Neural crest cell (in vitro differentiated cells): ENCODE measurements at places on chromosomes 16 and 17. TPM values are rescaled to one million over a fixed set of nuclear protein-coding genes. Genes with fewer than 3 reads are reported as not detected.
A peak's percentile ranks its signal among the peaks of the same experiment; 100 is the strongest.

KRTAP4-4 gene
- not detected in 2 replicates for total RNA-seq

SLC25A19 gene
- 15.7 and 18.6 TPM in 2 replicates for total RNA-seq

TNFSF12 gene
- total RNA-seq: 4.1 and 5.4 TPM in 2 replicates

HOXB3 gene
- total RNA-seq: 21.9 and 22.8 TPM in 2 replicates

RPRML gene
- 1.6 and 1.8 TPM in 2 replicates for total RNA-seq

DNA sequence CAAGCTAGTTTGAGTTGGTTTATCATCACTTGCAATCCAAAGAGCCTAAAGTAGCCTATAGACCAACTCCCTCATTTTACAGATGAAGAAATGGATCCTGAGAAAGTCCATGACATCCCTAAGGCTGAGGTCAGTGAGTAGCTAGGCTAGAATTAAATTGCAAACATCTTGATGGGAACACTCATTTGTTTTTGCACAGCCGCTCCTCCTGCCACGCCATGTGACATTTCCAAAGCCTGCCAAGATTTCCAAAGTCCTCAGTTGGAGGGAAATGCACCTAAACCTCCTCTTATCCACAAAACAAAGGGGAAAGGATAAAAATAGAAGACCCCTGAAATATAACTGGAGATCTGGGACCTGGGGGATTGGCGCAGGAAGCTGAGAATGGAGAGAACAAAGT is 15.0 kb downstream of the TMEM92 start:
- no peaks in the 10 kb centered on the region for H3K36me3 ChIP-seq
- peaks cover 2% of the 10 kb centered on the region for H3K27me3 ChIP-seq
- no peak overlapping the region for H3K4me3 ChIP-seq
- DNase-seq: no peak
- H3K4me1 ChIP-seq: peaks cover 19% of the 10 kb centered on the region
- H3K27ac ChIP-seq: no peak overlapping the region

- no peaks in the 10 kb centered on the region for H3K36me3 ChIP-seq
- H3K4me1 ChIP-seq: no peaks in the 10 kb centered on the region
- no peak overlapping the region for H3K27ac ChIP-seq
- peaks cover 10% of the 10 kb centered on the region for H3K27me3 ChIP-seq
Observed at GRCh38 chr16:9845661-9846361, 336.4 kb downstream of the GRIN2A start.

- H3K27ac ChIP-seq: no peak overlapping the region
- no peaks in the 10 kb centered on the region for H3K36me3 ChIP-seq
- peaks cover 79% of the 10 kb centered on the region for H3K4me1 ChIP-seq
- no peaks in the 10 kb centered on the region for H3K27me3 ChIP-seq
- peak overlapping the region; percentile 27 for H3K4me3 ChIP-seq
- DNase-seq: no peak
Observed at GRCh38 chr17:49452201-49452600, 37.5 kb upstream of the PHB1 start.

DNA sequence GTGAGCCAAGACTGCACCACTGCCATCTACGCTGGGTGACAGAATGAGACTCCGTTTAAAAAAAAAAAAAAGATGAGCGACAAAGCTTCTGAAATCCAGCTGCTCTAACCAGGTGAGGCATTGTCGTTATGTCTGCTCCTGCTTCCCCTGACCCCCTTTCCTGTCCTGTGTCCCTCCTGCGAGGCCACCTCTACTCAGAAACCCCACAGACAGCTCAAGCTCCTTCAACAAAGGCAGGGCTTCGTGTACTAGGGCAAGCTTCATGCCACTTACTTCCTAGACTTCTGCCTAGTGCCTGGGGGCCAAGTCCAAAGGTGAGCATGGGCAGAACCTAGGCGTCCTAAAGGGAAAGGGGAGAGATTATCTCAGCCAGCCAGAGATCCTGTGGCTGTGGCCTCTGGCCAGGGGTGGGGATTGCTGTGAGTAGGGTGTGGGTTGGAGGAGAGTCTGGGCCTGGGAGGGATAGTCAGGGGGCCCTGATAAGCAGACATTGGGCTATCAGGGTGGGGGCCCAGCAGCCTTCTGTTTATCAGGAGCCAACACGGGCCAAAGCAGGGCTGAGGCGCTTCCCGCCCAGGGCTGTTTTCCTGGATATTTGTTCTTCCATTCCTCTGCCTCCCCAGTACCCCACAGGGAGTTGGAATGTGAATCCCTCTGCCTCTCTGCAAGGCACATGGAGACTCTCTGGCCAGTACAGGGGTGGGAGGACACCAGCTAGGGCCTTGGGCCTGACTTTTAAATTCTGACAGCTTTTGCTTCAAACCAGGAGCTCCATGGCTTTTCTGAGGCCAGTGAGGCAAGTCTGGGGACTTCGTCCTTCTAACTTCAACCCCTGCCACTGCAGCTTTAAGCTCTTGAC is 10.4 kb downstream of the ERAL1 start:
- H3K36me3 ChIP-seq: no peaks in the 10 kb centered on the region
- no peaks in the 10 kb centered on the region for H3K27me3 ChIP-seq
- H3K27ac ChIP-seq: peak overlapping the region; percentile 84
- H3K4me1 ChIP-seq: no peaks in the 10 kb centered on the region
- no peak for DNase-seq

DNA sequence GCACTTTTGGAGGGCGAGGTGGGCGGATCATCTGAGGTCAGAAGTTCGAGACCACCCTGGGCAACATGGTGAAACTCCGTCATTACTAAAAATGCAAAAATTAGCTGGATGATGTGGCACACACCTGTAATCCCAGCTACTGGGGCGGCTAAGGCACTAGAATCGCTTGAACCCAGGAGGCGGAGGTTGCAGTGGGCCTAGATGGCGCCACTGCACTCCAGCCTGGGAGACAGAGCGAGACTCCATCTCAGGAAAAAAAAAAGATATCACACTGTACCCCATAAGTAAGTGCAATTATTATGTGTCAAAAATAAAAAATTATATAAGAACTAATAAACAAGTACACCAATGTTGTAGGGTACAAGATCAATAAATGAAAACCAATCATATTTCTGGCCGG is 200.0 kb downstream of the CDRT15L2 start:
- no peak for DNase-seq
- H3K27me3 ChIP-seq: no peaks in the 10 kb centered on the region
- H3K4me3 ChIP-seq: no peak overlapping the region
- H3K27ac ChIP-seq: no peak overlapping the region
- H3K36me3 ChIP-seq: no peaks in the 10 kb centered on the region
- no peaks in the 10 kb centered on the region for H3K4me1 ChIP-seq

DNA sequence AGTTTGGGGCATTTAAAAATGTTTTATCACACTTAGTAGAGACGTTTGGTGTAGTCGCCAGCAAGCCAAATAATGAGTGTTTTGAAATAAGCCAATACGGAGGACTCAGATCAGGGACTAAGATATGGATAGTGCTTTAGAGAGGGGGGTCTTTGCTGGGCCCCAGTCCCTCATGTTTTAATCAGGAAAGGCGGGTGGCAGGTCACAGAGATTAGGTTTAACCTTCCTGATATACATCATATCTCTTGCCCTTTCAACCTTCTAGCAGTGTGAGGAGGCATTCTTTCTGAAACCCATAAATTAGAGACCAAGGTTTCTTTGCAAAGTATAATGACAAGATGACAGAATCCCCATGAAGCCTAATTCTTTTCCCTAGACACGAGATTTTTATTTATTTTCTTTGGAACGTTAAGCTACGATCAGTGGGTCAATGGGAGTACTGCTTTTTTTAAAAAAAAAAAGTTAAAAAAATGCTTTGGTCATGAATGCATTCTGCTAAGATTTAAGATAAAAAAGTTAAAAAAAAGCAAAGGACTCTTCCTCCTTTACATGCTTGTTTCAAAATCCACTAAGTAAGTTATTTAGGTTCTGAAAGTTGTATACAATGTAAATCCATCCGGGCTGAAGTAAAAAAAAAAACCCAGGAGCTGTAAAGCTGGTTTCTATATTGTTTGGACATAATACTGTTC is 572.1 kb upstream of the SALL1 start:
- H3K27ac ChIP-seq: no peak overlapping the region
- H3K4me1 ChIP-seq: peaks cover 29% of the 10 kb centered on the region
- H3K36me3 ChIP-seq: peaks cover 4% of the 10 kb centered on the region
- no peaks in the 10 kb centered on the region for H3K27me3 ChIP-seq

DNA sequence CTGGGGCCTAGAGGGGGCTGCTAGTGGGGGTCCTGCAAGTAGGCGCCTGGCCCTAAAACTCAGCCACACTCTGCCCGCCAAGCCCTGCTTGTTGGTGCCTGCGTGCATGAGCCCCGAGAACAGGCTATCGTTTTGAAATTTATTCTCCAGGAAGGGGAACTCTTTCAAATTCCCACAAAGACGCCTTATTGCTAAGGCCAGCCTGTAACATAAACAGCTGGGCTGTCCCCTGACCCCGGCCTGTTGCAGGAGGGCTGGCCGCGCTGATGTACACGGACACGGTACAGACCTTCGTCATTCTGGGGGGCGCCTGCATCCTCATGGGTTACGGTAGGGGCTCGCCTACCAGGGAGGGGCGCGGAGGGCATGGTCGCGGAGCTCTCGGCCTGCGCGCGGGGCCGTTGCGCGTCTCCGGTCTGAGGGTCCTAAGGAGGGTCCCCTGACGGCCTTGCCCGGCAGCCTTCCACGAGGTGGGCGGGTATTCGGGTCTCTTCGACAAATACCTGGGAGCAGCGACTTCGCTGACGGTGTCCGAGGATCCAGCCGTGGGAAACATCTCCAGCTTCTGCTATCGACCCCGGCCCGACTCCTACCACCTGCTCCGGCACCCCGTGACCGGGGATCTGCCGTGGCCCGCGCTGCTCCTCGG is 4.3 kb downstream of the SLC5A2 start:
- H3K36me3 ChIP-seq: peaks cover 4% of the 10 kb centered on the region
- peaks cover 78% of the 10 kb centered on the region for H3K27me3 ChIP-seq
- DNase-seq: no peak
- peak overlapping the region; percentile 83 for H3K4me3 ChIP-seq
- peaks cover 3% of the 10 kb centered on the region for H3K4me1 ChIP-seq

FOXJ1 gene
- 4.3 and 4.5 TPM in 2 replicates for total RNA-seq

HSD3B7 gene
- total RNA-seq: 1.9 and 2.3 TPM in 2 replicates

DNA sequence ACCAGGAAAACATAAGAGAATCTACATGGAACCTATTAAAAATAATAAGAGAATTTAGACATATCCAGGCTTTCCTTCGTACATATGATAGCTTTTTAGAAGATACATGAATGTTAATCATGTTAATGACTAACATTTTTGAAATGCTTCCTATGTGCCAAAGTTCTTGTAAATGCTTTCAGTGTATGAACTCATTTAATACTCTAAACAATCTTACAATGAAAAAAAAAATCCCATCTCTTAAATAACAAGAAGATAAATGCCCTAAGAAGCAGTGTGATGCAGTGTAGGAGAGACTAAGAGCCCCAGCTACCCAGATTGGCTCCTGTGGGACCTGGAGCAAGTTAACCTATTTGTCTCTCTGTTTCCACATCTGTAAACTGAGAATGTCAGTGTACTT is 220.4 kb upstream of the MYOCD start:
- H3K4me1 ChIP-seq: no peaks in the 10 kb centered on the region
- no peaks in the 10 kb centered on the region for H3K36me3 ChIP-seq
- peaks cover 9% of the 10 kb centered on the region for H3K27me3 ChIP-seq
- no peak overlapping the region for H3K27ac ChIP-seq

DNA sequence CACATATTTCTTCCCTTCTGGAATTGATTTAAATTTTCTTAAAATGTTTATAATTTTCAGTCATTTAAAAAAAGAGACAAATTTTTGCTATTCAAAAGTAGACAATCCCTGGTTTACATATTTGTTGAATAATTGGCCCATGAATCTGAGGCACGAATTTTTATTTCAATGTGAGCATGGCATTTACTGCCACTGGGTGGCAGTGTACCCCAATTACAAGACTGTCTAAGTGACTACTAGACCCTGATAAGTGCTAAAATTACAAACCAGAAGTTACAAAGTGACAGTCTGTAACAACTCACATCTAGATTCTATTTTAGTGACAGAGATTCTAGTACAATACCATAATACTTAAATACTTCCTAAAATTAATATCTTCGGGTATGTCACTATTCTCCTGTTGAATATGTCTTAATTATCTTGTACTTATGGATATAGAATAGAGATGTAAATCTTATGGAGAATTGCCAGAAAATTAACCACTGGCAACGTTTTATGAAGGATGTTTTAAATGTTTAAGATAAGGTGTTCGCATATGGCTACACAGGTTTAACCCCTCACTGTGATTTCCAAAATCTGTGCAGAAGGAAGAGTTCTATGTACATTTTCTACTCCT is 235.8 kb downstream of the MAP2K4 start:
- H3K27ac ChIP-seq: no peak overlapping the region
- no peaks in the 10 kb centered on the region for H3K36me3 ChIP-seq
- no peaks in the 10 kb centered on the region for H3K27me3 ChIP-seq
- DNase-seq: peak; percentile 5

DNA sequence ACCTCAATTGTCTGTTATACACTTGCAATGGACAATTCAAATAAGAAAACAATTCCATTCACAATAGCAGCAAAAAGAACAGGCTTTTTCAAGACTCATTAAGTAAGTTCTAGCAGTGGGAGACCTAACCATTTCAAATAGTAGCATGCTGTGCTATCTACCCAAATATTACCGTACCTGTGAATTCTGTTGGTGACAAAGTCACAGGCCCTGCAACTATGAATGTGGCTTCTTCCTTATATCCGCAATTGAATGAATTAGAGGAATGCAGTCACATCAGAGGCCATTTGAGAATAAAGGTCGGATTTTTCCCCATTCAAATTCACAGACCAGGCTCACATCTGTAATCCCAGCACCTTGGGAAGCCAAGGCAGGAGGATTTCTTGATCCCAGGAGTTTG is 800 bp upstream of the NME4 start:
- H3K27me3 ChIP-seq: peaks cover 6% of the 10 kb centered on the region
- peaks cover 2% of the 10 kb centered on the region for H3K36me3 ChIP-seq
- DNase-seq: no peak
- H3K4me1 ChIP-seq: peaks cover 21% of the 10 kb centered on the region

DNA sequence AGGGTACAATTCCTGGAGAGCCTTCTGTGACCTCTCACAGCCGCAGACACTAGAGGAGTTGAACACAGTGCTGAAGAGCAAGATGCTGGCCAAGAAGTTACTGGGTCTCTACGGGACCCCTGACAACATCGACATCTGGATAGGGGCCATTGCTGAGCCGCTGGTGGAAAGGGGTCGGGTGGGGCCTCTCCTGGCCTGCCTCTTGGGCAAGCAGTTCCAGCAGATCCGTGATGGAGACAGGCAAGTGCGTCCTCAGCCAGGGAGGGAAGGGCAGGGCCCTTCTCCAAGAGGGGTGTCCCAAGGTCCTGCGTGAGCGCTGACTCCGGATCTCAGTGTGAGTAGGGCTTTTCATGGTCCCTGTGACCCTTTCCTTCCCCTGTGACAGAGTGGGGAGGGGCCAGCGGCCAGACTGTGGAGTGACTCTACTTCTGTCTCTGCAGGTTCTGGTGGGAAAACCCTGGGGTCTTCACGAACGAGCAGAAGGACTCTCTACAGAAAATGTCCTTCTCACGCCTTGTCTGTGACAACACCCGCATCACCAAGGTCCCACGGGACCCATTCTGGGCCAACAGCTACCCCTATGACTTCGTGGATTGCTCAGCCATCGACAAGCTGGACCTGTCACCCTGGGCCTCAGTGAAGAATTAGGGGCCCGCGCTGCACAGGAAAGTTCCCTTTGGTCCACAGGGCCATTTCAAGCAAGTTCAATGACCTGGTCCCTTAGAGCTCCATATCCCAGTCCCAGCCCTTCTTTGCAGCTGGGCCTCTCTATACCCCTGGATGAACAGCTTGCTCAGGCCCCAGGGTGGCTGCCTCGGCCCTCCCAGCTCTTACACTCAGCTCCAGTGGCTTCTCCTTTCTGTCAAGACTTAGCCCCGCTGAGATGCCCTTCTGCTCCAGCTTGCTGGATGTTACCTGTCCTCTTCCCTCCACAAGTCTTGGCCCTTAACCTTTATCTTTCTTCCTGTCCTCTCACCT is 13.1 kb downstream of the MPO start:
- no peak for DNase-seq
- no peaks in the 10 kb centered on the region for H3K36me3 ChIP-seq
- H3K4me1 ChIP-seq: no peaks in the 10 kb centered on the region
- peaks cover 37% of the 10 kb centered on the region for H3K27me3 ChIP-seq
